Left cardiac atrium (tissue), 4 donors: ENCODE measurements at places on chromosomes 1 and 21. TPM values are rescaled to one million over a fixed set of nuclear protein-coding genes. Genes with fewer than 3 reads are reported as not detected.

The S100A9 gene
- total RNA-seq = 184 TPM

DNA sequence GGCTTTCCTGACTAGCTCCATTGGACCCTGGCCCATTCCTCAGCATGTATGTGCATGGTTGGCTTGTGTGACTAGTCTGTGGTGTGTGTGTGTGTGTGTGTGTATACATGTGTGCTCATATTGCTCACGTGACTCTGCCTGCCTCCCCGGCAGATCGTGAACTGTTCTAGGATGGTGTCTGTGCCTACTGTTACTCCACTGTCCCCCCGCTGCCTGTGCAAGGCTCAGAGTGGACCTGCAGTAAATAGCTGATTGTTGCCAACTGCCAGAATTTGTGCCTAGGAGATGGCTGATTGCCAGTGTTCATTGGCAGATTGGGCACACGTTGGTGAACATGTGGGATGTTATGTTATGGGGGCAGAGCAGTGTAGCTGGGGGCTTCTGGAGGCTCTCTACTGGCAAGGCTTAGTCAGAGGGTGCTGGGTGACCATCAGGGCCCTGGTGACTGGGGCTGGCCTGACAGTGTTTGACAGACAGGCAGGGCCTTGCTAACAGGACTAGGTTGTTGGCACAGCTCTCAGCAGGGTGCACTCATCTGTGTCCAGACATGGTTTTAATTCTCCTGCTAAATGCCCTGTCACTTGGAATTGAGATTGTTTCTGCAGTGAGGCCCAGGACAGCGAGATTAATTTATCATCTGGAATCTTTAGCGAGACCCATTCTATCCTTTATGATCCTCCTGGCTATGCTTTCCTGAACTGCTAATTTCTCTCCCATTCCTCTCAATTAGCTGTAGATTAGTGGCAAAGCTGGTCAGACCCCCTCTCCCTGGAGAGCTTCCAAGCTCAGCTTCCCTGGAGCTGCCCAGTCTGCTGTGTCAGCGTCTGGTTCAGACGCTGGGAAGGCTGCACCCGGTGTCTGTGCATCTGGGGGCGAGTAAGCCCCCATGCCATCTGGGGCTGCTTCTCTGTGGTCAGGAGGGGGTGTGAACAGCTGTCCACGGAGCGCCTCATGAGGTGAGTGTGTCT is 20.8 kb downstream of the SLC6A17 start:
- no peak for DNase-seq

DNA sequence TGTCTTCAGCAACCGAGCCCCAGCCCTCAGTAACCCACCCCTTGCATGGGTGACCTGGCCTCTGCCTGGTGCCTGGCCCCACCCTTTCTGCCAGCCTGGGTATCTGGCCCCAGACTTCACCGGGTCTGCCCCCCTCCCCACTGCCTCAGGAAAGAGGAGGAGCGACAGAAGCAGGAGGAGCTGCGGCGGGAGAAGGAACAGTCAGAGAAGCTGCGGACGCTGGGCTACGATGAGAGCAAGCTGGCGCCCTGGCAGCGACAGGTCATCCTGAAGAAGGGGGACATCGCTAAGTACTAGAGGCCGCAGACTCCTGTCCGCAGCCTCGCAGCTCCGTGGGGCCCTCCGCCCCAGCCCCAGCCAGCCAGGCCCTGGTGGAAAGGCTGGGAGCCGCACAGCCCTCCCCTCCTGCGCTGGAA is 6.1 kb downstream of the TNFRSF25 start:
- DNase-seq = no peak

- no peak for DNase-seq
These were observed 40.3 kb downstream of the MORN1 start for GRCh38 chr1:2350911-2351655.

DNA sequence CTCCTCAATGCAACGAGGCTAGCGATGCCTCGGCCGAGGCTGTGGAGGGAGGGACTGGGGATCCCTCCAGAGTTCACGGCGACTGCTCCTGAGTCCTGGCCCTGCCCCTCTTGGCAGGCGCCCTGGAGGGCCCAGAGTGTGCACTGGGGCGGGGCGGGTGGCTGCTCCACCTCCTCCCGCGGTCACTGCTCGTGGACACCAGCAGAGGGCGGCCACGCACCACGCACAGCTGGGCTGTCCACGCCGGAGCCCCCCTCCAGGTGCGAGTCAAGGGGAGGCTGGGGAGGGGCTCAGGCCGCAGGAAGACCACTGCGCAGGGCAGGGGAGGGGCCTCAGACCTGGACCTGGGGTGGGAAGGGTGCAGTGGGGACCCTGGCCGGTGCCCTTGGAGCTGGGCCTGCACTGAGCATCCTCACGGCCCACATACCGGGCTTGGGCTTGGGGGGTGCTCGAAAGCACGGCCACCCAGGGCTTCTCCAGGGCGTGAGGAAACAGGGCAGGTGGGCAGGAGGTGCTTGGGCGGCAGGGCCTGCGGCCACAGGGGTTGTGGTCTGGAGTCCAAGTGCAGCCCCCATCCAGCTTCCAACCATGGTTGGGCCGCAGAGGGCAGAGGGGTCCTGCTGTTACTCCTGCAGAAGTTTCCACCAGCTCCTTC is 20.6 kb upstream of the TTC34 start:
- peak; percentile 51 for DNase-seq

DNA sequence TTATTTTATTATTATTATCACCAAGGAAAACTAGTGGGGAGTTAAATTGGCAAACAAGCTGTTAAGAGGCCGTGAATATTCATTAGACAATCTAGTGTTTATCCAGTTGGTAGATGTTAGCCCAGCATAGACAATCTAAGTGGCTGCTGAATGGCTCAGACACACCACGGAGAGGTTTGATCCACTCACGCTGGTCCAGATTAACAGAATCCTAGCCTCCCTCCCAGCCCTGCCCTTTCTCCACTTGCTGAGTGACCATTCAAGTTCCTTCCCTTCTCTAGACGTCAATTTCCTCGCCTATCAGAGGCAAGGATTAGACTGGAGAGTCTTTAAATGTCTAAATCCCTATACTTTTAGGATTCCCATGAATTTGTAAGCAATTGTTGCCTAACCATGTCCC is 80.1 kb downstream of the RRAGC start:
- no peak for DNase-seq

DNA sequence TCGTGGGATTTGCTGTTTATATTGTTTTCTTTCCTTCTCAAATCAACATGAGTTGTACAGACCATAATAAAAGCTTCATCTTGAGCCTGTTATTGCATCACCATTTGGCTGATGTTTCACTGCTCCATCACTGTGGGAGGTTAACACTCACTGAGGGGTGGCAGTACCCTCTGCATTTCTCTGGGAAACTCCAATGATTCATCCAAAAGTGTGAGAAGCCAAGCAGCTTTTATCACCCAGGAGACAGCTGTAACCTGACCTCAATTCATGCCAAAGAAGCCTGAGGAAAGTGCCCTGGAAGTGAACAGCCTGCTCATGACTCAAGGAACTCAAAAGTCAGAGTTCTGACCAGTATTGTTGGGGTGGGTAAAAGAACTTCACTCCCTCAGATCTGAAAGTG is 84.1 kb downstream of the GPR88 start:
- DNase-seq = peak; percentile 23

DNA sequence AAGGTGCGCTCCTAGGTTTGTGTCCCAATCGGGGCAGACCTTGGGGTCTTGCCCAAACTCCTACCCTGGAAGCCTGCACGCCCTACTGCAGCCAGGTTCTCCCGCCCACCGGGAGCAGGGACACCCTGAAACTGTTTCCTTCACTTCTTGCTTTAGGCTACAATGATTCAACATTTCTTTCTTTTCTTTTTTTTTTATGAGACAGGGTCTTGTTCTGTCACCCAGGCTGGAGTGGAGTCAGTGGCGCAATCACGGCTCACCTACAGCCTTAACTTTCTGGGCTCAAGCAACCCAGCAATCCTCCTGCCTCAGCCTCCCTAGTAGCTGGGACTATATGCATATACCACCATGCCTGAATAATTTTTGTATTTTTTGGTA is 75.8 kb downstream of the ITPKB start:
- DNase-seq = no peak

- DNase-seq = peak; percentile 90
These were observed 816 bp downstream of the IL6R start for GRCh38 chr1:154405747-154406571.

GRCh38 chr1:30133414-30134055 is 589.9 kb downstream of the MATN1 start:
- DNase-seq = no peak

DNA sequence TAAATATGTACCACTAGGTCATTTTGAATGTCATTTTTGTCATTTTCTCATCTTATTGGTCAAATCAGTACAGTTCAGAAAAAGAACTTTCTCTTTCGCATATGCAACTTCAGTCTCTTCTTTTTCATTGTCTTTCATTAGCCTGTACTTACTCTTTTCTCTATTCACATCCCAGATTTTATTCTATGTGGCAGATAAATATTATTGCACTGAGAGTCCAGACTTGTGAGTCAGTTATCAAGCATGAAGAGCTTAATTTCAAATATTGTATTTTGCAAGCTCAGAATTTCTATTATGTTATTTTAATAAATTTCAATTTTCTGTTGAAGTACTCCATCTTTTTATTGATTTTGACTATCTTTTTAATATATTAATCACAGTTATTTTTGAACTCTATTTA is 105.2 kb upstream of the PALMD start:
- no peak for DNase-seq

DNA sequence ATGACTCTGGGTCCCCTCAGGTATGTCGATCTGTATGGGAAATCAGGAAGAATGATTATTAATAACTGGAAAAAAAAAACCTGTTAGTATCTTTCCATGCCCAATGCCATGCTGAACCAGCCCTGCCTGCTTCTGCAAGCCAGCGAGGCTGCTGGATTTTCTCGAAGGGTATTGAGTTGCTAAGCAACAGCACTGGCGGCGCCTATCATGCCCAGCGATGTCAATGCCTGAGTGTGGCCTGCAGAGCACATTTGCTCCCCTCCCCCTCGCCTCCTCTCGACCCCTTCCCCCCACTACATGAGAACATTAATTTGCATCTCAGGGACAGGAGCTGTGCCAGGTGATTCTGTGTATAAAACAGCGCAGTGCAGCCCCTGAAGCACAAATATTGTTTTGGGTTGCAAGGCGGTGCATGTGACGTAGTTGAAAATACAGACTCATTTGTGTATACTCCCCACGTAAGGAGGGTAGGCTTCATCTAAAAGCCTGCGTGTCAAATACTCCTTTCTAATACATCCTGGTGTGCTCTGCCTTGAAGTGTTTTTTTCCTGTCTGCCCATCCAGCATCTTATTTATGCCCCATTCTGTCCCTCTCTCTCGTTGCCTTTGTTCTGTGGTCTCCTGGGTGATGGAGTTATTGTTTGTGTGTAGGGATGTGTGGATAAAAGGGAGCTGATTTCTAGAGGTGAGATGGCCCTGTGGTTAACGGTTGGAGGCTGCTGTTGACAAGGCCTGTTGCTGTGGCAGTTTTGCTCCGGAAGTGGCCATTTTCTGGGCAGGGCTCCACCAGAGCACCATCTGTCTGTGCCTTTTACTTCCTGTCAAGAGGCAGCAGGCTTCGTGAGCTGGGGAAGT is 32.7 kb upstream of the ATP5PO start:
- peak; percentile 50 for DNase-seq
